ENCODE measurements at places on chromosomes 3 and 15.

- DNase-seq, result no peak
Observed at GRCh38 chr15:34001536-34001935, 33.2 kb downstream of the CHRM5 start.

- DNase-seq, result no peak
Observed at GRCh38 chr3:167859610-167860009, 124.1 kb downstream of the SERPINI1 start.

GRCh38 chr3:192514754-192515663 lies 212.3 kb downstream of the FGF12 start:
- DNase-seq, result no peak

DNA sequence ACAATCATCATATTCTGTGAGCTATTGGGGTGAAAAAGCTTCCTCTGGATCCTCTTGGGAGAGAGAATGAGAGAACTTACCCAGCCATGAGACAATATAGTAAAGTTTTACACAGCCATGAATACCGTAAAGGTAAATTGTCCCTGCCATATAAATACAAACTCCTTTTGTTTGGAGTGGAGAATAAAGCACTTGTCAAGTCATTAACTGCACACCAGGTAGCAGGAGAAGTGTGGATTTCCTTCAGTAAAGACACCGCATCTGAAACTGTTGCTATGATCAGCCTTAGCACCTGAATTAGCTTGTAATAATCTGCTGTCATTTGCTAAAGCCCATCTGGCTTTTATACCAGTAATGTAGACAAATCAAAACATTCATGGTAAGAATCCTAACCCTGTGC lies 336.6 kb upstream of the SLCO3A1 start:
- DNase-seq, result no peak

GRCh38 chr3:20878691-20879090 lies 692.7 kb upstream of the SGO1 start:
- DNase-seq, result no peak

- no peak for DNase-seq
Observed at GRCh38 chr15:64581408-64581761, 121.0 kb downstream of the ZNF609 start.

GRCh38 chr15:63509056-63509954 lies 4.9 kb downstream of the USP3 start:
- DNase-seq, result no peak

DNA sequence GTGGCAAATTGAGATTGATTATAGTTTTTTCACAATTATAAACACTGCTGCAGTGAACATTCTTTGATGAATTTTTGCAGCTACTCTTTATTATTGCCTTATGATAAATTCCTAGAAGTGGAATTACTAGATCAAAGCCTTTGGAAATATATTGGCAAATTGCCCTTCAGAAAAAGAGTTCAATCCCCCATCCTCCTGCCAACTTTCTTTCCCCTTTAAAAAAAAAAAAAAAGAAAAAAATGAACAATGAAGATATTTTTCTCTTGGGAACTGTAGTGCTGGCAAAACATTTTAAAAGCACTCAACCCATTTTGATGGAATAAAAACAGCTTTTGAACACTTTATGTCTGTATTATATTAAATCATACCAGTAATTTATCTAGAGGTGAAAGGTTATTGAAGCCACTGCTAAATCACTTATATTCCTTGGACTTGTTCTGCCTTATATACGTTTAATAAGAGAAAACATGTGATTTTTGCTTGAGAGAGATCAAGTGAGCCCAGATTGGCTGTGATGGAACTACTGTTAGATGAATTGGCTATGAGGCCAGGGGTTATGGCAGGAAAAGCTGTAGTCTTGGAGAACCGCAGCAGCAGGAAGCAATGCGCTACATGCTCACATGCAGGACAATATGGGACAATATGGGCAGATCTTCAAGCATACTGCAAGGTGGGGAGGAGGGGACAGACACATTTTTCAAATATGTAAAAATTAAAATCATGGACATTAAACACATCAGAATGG lies 212.8 kb upstream of the C2CD4B start:
- DNase-seq, result no peak

DNA sequence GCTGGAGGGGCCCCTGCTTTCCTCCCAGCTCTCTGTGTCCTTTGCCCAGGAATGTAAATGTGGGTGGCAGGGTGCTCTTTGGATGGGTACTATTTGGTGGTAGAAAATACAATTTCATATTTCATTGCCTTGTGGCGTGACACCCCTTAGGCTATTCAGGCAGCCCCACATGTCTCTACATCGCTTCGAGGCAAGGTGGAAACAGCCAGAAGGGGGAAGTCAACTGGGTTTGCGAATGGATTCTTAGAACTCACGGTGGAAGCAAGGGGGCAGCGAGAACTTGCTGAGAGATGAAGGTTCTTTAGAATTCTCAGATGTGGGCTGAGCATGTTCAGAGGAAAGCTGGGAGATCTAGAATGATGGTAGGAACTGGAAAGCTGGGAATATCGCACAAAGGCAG lies 25.3 kb downstream of the PLA2G4D start:
- DNase-seq, result no peak

DNA sequence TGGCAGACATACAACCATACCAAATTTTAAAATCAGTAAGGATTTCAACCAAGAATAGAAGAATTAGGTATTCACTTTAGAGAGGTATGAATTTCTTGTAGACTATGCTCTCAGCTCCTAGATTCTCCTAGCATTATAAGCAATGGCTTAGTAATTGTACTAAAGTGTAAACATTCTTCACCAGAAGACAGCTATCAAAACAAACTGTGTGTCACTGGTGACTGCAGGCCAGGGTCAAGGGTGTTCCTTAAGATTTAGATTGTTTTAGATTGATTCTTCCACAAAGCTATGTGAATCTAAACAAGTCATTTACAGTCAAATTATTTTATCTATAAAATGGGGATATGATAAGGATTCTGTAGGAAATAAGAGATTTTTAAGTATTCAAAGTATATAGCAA lies 23.1 kb upstream of the GP5 start:
- no peak for DNase-seq

DNA sequence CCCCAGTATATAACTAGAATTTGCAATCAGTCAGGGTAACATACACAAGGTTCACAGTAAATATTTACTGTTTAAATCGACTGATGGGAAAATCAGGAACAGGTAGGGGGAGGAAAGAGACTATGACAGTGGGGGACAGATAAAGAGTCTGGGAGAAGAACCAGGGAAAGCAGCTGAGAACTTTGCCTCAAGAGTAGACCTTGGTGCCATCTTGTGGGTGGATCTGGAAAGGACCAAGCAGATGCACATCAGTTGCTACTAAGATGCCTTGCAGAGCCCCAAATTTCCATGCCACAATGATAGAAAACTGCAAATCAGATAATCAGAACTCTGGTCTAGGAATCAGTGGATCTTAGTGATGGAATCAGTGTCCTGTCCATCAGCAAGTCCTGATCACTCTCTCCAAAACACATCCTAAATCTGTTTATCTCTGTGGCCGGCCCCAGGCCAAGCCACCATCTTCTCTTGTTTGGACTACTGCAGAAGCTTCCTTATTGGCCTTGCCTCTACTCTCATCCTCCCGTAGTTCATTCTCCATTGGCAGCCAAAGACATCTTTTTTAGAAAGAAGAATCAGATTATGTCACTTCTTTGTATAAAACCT lies 62.7 kb downstream of the PDE8A start:
- DNase-seq, result peak; percentile 8

DNA sequence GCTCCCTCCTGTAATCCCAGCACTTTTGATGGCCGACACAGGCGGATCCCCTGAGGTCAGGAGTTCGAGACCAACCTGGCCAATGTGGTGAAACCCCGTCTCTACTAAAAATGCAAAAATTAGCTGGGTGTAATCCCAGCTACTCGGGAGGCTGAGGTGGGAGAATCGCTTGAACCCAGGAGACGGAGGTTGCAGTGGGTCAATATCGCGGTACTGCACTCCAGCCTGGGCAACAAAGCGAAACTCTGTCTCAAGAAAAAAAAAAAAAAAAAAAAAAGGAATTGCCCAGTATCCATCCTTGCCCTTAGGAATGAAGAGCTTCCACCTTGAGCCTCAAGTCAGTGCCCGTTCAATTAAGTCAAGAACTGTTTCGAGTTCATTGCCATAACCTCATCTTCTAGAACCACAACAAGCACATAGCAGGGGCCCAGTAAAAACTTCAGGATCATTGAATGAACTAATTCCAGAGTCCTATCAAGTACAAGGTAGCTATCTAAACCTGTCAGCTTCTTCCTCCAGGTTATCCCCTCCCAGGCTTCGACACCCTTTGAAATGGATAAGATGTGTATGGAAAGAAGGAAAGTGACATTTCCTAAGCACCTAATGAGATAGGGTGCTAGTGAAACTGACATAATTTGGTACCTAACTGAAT lies 826 bp downstream of the DBR1 start:
- DNase-seq, result no peak

- DNase-seq, result no peak
Observed at GRCh38 chr3:124619887-124620599, 110.2 kb upstream of the UMPS start.

- no peak for DNase-seq
Observed at GRCh38 chr3:8253201-8253600, 248.4 kb upstream of the LMCD1 start.

- no peak for DNase-seq
Observed at GRCh38 chr3:49341996-49342395, 2.1 kb upstream of the USP4 start.

- no peak for DNase-seq
Observed at GRCh38 chr15:82750831-82751180, 41.1 kb upstream of the AP3B2 start.

All from stimulated activated CD4-positive, alpha-beta T cell treated with anti-CD3 and anti-CD28 coated beads, TNF-alpha, amount 100 ng/mL, for 48 hours (primary cell).